ENCODE measurements at places on chromosomes 2 and 18.

GRCh38 chr2:54640834-54641540 lies 82.5 kb upstream of the EML6 start:
- DNase-seq, result no peak

GRCh38 chr2:61549546-61549945 lies 11.4 kb upstream of the XPO1 start:
- DNase-seq, result no peak

DNA sequence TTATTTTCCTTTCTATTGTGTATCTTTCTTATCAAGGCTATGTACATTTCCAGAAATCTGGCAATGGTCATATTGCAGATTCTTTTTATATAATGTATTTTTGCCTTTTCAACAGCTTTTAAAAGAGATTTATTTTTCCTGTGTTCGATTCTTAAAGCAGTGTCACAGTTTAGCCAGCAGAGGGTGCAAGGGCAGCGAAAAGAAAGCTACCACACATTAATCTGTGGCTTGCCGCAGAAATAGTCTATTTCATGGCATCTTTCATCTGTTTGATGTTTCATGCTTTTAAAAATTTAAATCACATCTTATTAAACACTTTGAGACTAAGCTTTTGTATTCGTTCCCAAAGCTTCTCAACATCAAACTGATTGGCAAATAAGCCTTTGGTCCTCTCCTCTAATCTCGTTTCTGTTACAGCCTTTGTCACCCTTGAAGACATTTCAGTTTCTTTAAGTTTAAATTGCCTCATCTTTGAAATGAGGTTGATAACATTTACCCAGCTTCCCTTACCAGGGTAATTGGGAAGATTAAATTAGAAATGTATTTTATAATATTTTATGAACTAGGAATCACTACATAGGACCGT lies 73.3 kb downstream of the PIK3C3 start:
- no peak for DNase-seq

DNA sequence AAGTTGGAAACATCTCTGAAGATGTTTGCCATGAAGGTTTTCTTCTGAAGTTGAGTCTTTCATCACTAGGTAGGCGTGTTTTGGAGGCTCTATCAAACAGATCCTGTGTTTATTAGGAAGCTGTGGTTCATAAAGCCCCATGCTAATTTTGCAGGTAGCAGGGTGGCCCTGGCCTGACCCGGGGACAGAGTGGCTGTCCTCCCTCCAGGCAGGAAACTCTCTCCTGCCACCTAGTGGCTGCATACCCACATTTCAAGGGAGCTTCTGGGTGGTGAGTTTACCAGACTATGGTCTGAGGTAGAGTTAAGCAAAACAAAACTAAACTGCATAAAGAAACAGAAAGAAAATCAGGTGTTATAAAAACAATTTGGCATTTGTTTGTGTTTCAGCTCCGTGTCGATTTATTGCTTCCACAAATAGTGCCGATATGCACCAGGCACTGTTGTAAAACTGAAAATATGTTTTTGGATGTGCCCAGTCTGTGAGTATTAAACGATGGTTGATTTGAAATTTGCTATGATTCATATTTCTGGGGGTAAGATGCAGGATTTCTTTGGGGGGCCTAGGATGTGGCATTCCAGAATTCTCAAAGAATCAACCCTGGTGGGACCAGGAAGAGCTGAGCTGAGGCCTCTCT lies 26.0 kb upstream of the IL37 start:
- DNase-seq, result peak; percentile 65

DNA sequence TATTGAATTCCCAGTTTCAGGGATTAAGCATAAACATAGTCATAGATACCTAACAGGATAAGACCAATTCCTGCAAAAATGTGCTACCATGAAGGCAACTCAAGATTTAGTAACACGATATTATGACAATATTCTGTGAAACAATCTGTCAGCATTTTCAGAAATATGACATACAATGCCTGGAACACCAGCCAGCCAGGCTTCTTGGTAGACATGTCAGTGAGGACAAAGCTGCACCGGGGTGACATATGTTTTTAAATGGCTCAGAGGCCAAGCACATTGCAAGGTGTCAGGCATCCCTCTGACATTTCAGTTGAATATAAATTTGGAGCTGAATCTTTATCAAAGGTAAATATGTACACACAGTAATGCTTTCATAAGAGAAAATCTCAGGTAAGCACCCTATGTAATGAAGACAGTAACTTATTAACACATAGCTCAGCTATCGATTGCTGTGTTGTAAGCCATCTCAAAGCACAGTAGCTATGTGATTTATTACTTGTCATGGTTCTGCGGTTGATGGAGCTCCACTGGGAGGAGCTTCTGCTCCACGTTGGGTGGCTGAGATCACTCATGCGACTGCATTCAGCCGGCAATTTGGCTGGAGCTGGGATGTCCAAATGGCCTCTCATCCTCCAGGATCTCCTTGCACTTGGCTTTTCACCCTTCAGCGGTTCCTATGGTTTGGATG lies 31.9 kb upstream of the EML6 start:
- DNase-seq, result no peak

GRCh38 chr2:111113838-111114237 lies 6.9 kb upstream of the BCL2L11 start:
- DNase-seq, result no peak

- DNase-seq, result no peak
These were observed 44.3 kb upstream of the CABYR start for GRCh38 chr18:24094561-24094960.

GRCh38 chr2:223943561-223944008 lies 1.6 kb downstream of the WDFY1 start:
- DNase-seq, result no peak

DNA sequence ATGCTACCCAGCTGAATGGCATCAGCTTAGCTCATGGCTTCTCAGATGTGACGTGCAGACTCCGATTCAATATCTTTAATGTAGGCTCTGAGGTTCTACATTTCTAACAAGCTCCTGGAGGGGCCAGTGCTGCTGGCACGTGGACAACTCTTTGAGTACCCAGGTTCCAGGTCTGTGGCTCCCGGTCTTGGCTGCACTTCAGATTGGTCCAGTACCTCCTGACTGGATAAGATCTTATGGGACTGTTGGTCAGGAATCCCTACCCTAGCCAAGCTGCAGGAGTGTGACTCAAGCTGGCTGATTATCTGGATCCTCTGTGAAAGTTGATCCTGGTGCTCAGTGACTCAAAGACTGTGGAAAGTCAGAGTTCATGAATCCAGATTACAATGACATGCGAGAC lies 222.1 kb downstream of the ANKRD30B start:
- DNase-seq, result no peak

DNA sequence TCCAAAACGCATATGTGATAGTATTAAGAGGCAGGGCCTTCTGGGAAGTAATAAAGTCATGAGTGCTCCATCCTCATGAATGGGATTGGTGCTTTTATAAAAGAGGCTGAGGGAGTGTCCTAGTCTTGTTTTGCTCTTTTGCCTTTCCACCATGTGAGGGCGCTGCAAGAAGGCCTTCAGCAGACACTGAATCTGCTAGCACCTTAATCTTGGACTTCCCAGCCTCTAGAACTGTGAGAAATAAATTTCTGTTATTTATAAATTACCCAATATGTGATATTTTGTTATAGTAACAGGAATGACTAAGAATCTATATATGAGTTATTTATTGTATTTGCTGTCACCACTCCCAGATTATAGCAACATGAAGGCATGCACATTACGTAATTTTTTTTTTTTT lies 63.5 kb downstream of the PLA2R1 start:
- no peak for DNase-seq

DNA sequence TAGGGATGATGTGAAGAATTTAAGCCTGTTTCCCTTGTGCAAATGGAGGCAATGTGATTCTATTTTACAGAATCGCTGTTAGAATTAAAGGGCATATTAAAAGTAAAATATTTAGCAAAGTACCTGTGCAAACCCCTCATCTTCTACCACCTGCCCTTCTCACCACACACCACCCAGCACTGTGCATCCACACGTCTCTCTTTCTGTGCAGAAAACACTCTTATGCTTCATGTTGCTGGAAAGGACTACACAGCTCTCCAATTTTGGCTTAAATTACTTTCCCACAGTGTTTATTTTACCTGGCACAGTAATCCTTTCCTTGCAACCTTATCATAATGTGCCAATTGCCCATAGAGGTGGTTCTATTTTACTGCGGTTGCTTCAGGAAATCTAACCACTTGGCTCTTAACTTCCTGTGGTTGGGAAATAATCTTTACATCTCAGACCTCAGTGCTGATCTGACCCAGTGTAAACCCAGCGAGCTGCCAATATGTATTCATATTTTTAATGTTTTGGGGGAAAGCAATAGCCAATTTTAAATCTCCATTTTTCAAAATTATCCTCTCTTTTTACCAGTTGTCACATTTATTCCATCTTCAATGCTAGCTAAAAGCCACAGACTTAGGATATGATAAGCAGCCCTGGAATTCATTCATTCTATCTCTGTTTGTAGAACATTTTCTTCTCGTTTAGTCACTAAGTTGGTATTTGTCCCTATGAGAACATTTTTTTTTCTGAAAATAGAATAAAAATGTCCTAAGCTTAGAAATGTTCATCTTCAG lies 250.9 kb downstream of the DSEL start:
- DNase-seq, result no peak

- DNase-seq, result peak; percentile 28
These were observed 37.0 kb upstream of the GRHL1 start for GRCh38 chr2:9914384-9915065.

DNA sequence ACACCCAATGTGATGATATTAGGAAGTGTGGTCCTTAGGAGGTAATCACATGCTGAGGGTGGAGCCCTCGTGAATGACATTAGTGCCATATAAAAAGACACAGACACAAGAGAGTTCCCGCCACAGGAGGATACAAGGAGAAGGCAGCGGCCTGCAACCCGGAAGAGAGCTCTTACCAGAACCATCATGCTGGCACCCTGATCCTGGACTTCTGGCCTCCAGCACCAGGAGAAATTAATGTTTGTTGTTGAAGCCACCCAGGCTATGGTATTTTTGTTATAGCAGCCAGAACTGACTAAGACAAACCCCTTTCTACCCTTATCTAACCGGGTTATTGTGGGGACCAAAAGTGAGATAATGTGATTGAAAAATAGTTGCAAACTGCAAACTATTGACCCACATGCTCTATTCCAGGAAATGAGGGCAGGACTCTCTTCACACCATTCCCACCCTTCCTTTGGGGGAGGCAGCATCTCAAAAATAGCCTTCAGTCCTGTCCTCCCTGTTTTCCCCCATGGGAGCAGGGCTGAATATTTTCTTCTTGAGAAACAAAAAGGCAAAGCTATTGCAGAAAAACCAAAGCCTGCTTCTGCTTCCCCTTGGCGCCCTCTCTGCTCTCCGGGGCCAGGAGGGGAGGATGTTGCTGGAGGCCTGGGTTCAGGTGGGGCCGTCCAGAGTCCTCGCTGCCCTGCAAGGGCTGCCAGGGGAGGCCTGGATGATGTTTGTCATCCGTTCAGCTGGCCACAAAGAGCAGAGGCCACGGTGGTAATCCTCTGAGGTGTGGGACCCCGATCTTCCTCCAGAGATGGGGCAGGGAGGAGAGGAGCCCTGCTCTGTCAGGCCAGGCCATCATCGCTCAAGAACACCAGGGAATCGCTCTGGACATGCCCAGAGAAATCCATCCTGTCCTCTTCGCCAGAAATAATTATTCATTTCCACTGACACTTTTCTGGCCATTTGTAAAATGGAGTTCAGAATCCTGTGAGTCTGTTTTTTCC lies 73.8 kb upstream of the HAAO start:
- no peak for DNase-seq

GRCh38 chr2:220969348-220969747 lies 602.8 kb downstream of the EPHA4 start:
- no peak for DNase-seq

- DNase-seq, result no peak
These were observed 114.8 kb upstream of the CDC42EP3 start for GRCh38 chr2:37786191-37786698.

DNA sequence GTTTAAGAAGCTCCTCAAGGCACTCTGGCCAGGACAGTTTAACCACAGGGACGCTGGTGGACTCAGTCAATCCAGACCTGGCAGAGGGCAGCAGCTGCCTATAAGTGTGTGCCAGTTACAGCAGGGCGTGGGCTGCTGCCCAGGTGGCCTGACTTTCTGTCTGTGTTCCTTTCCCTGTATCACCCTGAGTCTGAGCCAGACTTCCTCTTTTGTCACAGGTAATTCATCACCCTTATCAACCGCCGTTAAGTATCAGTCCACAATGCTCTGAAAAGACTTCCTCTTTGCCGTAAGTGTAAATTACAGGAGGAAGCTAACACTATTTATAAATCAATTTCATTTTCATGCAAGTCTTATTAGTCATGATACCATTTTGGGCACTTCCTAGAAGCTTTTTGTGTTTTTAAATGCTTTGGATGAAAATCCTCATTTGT lies 7.0 kb downstream of the LPIN1 start:
- DNase-seq, result peak; percentile 64

- no peak for DNase-seq
These were observed 18.6 kb downstream of the THADA start for GRCh38 chr2:43576981-43577892.

GRCh38 chr18:37287601-37288000 lies 278.0 kb downstream of the CELF4 start:
- DNase-seq, result no peak

GRCh38 chr18:58051765-58052460 lies 7.9 kb downstream of the NEDD4L start:
- DNase-seq, result peak; percentile 37

GRCh38 chr2:211986313-211986712 lies 552.3 kb downstream of the ERBB4 start:
- no peak for DNase-seq

GRCh38 chr2:37617119-37617892 lies 54.1 kb downstream of the CDC42EP3 start:
- DNase-seq, result no peak

DNA sequence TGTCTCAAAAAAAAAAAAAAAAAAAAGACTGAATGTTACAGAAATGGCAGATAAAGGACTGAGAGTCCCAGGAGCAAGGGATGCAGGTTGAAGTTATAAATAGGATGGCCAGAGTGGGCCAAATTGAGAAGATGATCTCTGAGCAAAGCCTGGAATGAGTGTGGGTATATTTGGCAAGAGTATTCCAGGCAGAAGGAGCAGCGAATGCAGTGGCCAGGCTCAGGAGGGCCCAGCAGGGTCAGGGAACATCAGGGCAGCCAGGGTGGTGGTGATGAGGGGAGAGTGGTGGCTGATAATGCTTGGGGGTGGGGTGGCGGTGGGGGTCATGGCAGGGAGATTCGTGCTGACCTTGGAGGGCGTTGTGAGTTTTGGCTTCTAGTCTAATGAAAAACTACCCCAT lies 141.3 kb upstream of the AGAP1 start:
- no peak for DNase-seq

DNA sequence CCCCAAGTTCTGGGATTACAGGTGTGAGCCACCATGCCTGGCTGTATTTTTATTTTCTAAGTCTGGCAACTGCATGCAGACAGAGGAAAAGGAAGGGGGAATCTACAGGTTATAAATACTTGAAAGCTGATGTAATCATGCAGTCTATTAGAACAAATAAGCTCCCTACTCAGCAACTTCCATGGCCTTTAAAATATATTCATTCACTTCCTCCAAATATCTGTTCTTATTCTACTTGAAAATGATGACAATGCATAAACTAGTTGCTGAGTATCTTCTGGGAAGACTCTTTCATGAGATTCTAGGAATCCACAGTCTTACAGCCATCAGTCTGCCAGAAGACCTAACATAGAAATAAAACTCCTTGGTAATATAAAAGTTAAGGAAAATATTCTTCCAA lies 66.9 kb upstream of the NCKAP5 start:
- DNase-seq, result no peak

GRCh38 chr2:196260546-196260945 lies 89.2 kb upstream of the STK17B start:
- DNase-seq, result no peak
